ENCODE measurements at places on chromosomes 7 and 10.

DNA sequence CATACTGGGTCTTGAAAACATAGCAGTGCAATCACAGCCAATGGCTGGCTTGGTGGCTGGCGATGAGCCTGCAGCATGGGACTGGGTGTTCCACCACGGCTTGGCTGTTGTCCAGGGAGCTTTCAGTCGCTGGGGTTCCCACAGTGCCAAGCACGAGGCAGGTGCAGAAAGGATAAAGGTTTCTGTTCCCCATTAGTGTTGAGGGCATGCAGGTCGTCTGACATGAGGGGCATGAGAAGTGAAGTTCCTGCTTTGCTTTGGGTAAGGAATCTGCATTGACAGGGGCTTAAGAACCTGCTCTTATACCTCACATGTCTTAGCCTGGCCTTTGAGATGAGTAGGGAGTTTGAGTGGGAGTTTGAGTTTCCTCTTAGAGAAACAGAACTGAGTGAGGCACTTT, 9.0 kb upstream of the CFTR start:
- no peak for DNase-seq

DNA sequence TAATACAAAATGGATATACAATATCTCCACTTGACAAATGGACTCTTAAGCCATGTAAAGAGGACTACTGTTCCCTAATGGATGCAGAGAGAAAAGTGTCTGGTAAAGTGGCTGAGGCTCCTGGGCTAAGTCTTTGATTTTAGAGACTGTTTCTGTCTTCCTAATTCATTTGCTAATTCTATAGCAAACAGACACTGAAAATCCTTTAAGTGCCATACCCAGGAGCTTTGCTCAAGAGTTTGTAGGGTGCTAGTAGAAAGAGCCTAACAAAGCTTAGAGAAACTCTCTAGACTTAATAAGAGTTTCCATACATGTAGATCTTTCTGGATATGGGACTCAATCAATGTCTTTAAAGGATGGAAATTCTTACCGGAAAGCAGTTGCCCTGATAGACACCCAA, 16.7 kb downstream of the CEP55 start:
- DNase-seq = no peak

- no peak for DNase-seq
Observed at GRCh38 chr7:36667007-36667745, 57.1 kb downstream of the AOAH start.

GRCh38 chr7:142771353-142771723, 568 bp downstream of the PRSS2 start:
- no peak for DNase-seq

- DNase-seq = no peak
Observed at GRCh38 chr10:23192712-23193434, 761 bp downstream of the PTF1A start.

- DNase-seq = no peak
Observed at GRCh38 chr10:112184379-112184778, 814 bp upstream of the GPAM start.

GRCh38 chr7:111098011-111098925, 7.3 kb downstream of the LRRN3 start:
- peak; percentile 30 for DNase-seq

DNA sequence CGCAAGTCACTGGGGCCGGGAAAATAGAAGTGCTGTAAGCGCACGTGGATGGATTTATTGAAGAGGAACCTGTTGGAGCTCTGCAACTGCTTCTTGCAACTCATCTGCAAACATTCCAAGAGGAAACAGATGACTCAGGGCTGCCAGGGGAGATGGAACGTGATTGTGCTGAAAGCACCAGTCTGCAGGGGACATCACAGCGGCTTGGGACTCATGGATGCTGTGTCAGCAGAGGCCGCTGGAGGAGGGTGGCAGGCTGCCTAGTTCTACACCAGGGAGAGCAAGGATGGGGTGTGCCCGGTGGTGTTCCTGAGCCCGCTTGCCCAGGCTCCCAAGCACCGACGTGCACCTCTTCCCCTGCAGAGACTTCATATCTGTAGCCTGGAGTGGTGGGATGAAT, 515.7 kb downstream of the TCERG1L start:
- no peak for DNase-seq

- DNase-seq = peak; percentile 63
Observed at GRCh38 chr7:151091431-151091830, 5.2 kb downstream of the AGAP3 start.

- no peak for DNase-seq
Observed at GRCh38 chr7:3688071-3688470, 387.0 kb downstream of the SDK1 start.

DNA sequence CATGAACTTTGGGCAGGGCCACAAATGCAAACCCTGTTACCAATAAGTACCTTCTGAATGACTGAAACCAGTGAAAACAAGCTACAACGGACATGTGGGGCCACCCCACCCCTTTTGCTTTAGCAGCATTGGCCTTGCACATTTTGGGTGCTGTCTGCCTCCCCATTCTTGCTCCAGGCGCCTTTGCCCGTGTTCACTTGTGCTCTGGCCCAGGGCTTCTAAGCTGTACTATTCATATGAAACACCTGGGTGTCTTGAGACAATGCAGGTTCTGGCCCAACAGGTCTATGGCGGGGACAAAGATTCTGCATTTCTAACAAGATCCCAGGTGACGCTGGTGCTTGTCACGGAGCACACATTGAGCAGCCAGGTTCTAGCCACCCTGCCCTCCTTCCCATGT, 96.5 kb upstream of the SDK1 start:
- no peak for DNase-seq

DNA sequence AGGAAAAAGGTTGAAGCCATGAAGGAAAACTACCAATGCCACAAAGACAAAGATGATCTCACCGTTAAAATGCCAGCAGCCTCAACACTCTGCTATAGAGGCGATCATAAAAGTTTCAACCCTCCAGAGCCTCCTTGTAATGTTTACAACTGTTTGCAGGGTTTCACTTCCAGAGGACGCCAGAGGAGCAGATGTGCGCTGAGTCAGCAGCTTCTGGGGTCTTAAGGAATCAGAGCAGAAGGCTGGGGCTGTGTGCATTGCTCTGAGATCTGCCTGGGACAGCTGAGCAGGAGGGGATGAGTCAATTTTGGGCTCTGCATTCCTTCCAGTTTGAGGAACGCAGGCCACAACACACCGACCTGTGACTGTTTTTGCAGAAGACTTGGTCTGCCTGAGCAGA, 98.3 kb downstream of the TMEM130 start:
- no peak for DNase-seq

DNA sequence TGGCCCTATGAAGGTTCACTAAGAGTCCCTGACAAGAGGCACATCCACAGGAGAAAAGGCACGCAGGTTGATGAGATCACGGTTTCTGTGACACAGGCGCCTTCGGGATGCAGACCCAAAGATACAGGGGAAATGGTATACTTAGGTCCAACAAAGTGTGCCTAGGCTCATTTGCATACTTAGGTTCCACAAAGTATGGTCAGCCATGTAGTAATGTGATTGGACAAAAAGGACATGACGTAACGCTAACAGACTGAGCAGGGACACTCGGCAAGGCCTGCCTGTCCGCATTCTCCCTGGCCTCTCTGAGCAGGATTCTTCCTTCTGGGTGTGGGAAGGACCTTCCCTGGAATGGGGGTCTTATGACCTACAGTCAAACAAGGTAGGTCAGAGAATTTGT, 190.6 kb downstream of the CELF2 start:
- DNase-seq = no peak
